ENCODE measurements at places on chromosomes 5 and 9.

DNA sequence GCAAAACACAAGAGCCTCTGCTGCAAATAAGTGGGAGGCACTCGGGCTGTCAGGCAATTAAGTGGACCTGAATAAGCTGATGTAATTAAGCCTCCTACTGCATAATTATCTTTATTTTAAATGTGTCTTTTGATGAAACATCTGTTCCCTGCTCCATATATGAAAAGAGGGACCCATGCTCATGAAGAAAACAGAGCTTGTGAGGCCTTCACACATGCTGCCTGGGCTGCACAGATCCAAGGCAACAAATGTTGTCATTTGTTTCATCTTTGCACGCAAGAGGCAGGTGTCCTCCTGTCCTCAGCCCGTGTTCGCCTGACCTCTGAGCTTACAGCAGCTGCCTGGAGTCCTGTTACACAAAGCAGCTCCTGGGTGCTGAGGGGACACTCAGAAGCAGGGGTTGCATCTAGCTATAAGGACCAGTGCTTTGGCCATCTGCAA is 381.1 kb downstream of the ZNF608 start:
- DNase-seq: peak; percentile 81

DNA sequence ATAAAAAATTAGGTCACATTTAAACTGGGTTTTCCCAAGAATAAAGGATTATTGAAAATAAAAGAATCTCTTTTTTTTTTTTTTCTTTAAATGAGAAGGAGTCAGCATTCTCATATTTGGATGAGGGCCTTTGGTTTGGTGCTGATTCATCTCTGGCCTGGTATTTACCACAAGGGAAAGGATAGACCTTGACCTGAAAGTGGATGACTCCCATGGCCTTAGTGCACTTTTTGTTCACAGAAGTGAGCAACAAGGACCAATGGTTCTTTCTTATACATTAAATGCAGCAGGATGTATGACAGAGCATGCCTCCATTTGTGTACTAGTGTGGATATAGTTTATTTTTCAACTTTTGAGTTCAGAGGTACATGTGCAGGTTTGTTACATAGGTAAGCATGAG is 6.9 kb downstream of the YTHDC2 start:
- DNase-seq: no peak

DNA sequence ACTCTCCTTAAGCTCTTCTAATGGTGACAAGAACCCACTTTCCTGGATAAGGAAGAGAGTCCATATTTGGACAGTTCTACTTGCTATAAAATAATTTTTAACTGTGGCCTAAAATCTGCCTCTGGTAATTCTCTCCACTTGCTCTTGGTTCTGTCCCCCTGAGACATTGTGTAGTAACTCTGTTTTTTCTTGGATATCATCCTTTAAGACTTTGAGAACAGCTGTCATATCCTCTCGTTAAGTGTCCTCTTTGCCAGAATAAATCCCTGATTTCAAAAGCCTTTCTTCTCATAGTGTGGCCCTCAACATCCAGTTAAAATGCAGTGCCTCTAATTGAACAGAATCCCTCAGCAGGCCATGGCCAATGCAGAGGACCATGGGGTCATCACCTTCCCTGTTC is 101.5 kb downstream of the ARHGEF28 start:
- no peak for DNase-seq

GRCh38 chr9:33458444-33458843 is 11.1 kb upstream of the AQP3 start:
- no peak for DNase-seq

- no peak for DNase-seq
These were observed 22.3 kb upstream of the TBCA start for GRCh38 chr5:77798456-77798855.

GRCh38 chr5:98700730-98701129 is 72.7 kb upstream of the RGMB start:
- no peak for DNase-seq

GRCh38 chr5:134161513-134162395 is 15.0 kb downstream of the SKP1 start:
- DNase-seq: no peak

DNA sequence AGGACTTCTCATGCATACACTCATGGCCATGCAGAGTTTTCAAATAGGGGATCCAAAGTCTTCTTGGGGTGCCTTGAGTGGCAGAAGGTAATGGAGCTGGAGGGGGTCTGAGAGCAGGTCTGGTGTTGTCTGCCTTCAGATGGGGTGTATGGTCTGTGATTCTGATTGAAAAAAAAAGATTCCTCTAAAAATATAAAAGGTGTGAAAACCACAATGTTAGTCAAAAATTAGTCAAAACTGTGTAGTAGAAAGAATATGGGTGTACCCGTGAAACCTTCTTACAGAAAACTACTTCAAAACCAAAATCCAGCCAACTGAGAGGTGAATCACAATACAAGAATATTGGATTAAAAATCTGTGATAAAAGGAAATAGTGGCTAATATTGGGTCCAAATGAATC is 20.1 kb downstream of the DOCK2 start:
- DNase-seq: no peak

- no peak for DNase-seq
These were observed 38.7 kb downstream of the NLN start for GRCh38 chr5:65760504-65761275.

DNA sequence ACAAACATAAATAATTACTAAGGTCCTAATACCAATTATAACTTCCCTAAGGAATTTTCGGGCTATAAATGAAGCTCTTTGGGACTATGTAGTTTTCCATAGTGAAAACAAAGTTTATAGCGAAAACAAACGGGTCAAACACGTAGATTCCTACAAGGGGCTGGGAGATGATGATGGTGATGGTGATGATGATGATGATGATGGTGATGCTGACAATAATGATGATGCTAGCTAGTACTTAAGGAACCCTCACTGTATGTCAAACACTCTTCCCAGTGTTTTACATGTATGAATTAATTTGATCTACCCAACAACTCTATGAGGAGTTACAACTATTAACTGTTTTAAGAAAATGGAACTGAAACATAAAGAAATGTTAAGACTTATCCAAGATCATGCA is 63.7 kb upstream of the PIK3R1 start:
- no peak for DNase-seq

DNA sequence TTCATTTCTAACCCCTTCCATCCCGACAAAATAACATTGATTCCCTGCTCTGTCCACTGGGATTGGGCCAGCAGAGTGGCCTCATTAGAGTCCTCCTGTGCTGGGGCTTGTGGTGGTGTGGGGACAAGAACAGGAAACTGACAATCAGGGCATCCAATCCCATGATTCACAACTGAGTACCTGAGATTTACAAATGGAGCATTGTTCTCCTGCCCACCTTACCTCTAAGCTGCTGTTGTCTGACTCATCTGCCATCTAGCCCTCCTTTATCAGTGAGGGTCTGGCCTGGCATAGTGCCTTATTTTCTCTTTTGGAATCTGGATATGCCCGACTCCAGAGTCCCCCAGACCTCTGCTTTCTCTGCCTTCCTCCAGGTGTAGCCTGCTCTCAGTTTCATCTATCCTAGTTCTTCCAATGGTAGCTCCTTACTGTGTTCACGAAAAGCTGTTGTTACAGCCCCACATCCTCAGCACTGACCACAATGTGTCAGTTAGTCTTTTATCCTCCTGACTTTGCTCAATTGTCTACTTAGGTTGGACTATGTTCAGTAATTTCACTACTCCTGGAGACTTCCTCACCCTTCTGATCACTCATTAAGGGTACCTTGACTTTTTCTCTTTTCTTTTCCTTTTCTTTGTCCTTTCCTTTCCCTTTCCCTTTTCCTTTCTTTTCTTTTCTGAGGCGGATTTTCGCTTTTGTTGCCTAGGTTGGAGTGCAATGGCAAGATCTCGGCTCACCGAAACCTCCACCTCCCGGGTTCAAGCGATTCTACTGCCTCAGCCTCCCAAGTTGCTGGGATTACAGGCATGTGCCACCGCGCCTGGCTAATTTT is 13.4 kb downstream of the WNT8A start:
- no peak for DNase-seq

DNA sequence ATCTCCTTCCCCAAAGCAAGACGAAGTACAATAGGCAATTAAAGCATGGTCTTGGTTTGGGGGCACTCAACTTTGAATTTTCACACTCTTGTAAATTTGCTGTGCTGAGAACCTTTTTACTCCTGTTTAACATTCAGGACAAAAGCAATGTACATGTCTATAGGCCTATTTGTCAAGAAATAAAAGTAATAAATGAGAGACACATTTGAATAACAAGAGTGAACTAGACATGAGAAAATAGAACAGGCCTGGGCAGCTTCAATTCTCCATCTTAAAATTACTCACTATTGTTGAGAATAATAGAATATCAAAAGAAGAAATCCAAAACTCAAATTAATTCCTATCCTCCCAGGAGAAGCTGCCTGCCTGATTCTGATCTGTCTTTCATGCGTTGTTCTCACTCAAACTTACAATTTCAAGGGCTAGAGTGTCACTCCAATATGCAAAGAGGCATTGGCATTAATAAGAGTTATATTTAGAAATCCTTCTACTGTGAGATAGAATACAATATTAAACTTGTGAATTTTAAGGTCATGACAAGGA is 192.9 kb upstream of the CCNG1 start:
- DNase-seq: no peak

DNA sequence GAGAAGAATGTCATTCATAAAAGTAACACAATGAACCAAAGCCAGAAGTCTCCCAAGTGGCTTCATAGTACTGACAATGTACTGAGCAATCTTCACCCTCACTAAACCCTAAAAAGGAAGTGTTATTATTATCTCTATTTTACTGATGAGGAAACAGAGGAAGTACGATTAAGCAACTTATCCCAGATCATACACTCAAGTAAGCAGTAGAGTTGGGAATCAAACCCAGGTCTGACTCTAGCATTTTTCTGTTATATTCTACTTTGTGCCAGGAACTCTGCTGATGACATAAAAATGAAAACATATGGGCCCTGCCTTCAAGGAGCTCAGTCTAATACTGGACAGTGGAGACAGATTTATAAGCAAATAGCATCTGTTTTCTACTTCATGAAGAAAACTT is 109.2 kb downstream of the RAPGEF6 start:
- DNase-seq: no peak

GRCh38 chr9:87216897-87217455 is 269.7 kb upstream of the GAS1 start:
- DNase-seq: no peak

GRCh38 chr9:114382699-114383520 is 4.9 kb downstream of the AKNA start:
- DNase-seq: no peak

DNA sequence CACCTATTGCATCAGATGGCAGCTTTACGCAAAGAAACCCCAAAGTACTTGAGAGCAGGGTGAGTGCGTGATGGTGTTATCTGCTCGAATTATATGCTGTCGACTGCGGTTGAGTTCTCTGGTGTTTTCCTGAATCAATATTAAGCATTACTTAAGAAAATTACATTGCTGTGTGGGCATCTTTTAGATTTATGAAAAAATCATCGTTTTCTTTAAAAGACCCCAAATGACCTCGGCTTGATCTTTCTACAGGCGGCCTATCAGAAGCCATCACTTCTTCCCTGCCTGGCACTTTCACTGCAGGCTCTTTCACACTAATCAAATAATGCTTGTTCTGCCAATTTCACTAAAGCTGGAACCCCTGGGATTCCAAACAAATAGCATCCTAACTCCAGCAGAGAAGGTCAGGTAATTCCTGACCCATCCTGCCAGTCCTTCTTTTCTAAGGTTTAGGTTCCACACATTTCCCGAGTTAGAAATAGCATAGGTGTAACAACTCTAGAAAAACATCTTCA is 1.7 kb downstream of the UBE2QL1 start:
- DNase-seq: no peak

- DNase-seq: no peak
These were observed 111.7 kb downstream of the KCNN2 start for GRCh38 chr5:114473541-114473940.

- no peak for DNase-seq
These were observed 50.5 kb upstream of the OLFM1 start for GRCh38 chr9:135036861-135037465.

DNA sequence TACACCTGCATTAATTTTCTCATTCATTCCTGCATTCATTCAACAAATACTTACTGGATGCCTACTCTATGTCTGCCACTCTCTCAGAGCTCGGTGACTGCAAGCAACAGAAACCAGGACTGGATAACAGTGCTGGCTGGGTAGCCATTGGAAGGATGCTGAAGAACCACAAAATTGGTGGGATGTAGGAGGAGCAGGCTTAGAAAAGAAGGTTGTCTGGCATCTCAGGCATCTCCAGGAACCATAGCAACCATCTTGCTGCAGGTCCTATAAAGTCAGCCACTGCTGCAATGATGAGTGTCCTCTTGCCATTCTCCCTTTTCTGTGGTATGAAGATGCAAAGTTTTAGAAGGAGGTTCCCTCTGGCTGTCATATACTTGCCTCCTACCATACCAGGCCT is 168.6 kb downstream of the FGF18 start:
- no peak for DNase-seq

DNA sequence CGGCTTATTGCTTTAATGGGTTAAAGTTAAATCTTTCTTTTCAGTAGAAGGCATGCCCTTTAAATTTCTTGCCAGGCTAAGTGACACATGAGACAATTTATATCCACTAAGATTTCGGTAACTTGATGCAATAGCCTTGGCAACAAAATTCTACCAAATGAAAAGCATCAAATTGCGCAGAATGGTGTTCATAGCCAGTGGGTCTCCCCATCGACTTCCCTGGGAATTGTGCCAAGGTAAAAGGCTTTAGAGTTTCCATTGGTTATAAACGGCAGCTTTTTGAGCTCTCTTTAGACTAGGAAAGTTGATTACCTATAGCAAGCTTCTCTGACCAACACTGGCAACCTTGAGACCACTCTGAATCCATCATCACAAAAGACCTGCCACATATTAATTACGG is 358.4 kb downstream of the ARRDC3 start:
- DNase-seq: no peak

DNA sequence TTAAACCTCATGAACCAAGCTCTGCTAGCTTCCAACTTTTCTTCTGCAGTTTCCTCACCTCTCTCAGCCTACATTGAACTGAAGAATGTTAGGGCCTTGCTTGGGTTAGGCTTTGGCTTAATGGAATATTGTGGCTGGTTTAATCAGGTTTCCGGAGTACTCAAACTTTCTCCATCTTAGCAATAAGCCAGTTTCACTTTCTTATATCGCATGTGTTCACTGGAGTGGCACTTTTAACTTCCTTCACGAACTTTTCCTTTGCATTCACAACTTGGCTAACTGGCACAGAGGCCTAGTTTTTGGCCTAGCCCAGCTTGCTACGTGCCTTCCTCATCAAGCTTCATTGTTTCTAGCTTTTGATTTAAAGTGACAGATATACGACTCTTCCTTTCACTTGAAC is 81.0 kb upstream of the MAST4 start:
- DNase-seq: no peak

GRCh38 chr9:93809204-93809940 is 145.8 kb downstream of the BARX1 start:
- no peak for DNase-seq
